Mesothelial cell of epicardium (in vitro differentiated cells): ENCODE measurements at places on chromosomes 6 and 20.
A peak's percentile ranks its signal among the peaks of the same experiment; 100 is the strongest.

DNA sequence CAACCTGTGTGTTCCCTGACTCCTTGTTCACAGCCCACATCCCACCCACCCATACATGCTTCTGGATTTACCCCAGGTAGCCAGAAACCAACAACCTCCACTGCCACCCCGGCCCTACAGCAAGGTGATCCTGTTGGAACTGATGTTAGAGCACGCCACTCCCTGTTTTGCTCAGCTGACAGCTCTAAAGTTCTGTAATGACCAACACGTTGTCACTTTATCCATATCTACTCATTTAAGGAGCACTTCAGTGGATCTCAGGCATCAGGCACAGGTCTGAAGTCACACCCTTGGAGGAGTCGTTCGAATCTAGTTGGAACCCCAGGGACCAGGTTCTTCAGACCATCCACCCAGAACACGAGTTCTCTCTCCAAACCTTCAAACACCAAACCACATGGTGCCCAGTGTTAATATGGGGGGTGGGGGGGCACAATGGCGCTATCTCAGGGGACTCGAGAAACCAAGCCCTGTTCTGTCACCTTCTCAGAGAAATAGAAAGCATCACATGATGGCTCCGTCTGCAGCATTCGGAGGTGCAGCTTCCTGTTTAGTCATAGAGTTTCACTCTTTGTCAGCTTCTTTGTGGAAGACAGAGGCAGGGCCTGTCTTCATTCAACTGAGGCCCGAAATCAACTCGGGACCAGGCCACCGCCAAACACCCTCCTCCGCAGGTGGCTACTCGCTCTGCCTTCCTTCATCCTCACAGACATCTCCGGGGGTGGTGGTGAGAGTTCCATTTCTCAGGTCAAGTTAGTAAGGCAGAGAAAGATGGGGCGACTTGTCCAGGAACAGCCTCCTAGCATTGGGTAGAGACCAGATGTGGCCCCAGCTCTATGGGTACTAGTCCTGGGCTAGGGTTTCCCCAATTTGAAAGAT is 142.2 kb downstream of the NFATC2 start:
- H3K27ac ChIP-seq, result no peak overlapping the region
- no peaks in the 10 kb centered on the region for H3K27me3 ChIP-seq
- H3K4me1 ChIP-seq, result peaks cover 12% of the 10 kb centered on the region
- DNase-seq, result no peak

DNA sequence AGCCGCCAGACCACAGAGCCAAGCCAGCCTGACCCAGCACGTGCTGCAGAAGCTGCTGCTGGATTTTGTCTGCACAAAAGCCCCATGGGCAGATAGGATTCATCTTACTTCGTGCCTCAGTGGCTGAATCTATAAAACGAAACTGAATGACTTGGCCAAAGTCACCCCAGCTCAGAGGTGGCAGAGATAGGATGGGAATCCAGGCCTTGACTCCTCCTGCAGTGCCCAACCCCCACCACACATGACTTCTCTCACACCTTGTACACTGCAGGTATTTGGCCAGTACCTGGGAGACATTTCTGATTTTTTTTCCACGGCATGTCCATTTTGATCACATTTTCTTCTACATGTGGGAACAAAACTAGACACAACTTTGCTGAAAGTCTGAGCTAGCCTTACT is 182.1 kb downstream of the ANKRD60 start:
- H3K27me3 ChIP-seq, result peaks cover 29% of the 10 kb centered on the region
- DNase-seq, result no peak
- no peak overlapping the region for H3K27ac ChIP-seq

DNA sequence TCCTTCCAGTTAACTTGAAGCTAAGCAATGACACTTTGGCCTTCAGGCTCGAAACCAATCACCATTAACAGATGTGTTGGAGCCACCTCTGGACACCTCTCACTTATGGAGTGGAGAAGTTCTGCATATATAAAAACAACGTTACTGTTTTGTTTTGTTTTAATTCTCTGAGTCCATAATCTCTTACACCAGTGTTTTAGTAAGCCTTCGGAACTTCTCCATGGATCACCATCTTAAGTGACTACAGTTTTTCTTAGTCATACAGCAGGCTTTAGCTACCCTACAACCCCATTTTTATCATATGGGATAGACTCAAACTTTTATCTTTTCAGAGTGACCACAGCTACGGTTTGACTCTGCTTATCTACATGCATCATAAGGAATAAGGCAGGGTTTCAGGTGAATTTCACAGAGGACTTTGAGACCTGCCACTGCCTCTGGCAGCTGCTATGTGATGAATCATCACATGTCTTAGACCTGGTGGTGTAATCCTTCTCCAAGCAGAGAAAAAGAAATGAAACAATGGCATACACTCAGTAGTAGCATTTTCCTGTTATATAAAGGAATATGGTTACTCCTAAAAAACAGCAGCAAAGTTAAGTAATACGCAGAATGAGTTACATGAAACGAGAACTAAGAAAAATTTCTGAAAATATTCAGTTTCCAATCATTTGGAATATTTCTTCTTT is 5.5 kb upstream of the HDDC2 start:
- H3K4me1 ChIP-seq, result peaks cover 30% of the 10 kb centered on the region
- peaks cover 2% of the 10 kb centered on the region for H3K36me3 ChIP-seq
- DNase-seq, result no peak
- no peak overlapping the region for H3K27ac ChIP-seq

DNA sequence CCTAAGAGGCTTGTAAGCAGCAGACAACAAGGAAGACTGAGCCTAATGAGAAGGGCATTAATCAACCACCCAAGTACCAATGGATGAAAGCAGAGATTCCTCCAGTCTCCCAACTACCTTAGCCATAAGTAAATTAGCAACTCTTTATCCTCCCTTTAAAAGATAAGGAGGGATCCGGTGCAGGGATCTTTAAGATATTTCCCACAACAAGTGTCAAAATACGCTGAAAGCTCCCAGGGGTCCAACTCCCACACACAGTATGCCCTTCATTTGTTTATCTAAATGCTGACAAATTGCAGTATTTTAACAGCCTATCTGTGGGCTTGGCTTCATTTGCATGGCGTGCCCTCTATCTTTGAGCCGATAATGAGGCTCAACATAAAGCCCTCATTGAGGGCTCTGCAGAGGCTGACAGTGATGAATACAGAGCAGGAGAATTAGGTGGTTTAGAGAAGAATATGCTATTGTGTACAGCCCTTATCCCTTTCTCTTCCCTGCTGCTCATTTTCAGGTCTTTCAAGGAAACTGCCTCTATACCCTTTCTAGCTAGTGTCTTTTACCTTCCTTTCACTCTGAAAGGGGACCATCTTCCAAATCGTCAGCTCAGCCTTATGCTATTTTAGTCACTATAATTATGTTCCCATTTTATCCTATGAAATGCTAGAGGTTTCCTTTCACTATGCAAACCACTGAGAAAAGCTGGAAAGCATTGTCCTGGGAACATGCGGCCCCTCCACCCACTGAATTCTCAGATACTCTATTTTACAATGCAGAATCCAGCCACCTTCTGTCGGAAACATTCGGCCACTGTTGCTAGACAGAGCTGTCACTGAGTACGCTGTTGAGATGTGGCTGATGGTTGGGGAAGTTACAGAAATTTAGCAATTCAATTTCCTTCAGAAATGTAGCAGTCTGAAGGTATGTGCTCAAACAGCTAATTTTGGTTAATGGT is 575.2 kb upstream of the JAG1 start:
- H3K36me3 ChIP-seq, result no peaks in the 10 kb centered on the region
- H3K4me3 ChIP-seq, result no peak overlapping the region
- H3K27ac ChIP-seq, result no peak overlapping the region
- no peak for DNase-seq
- peaks cover 19% of the 10 kb centered on the region for H3K4me1 ChIP-seq

- H3K36me3 ChIP-seq, result peaks cover 1% of the 10 kb centered on the region
- peaks cover 34% of the 10 kb centered on the region for H3K4me1 ChIP-seq
- no peaks in the 10 kb centered on the region for H3K27me3 ChIP-seq
- DNase-seq, result peak; percentile 72
- peak overlapping the region; percentile 75 for H3K4me3 ChIP-seq
- H3K27ac ChIP-seq, result no peak overlapping the region
These were observed 1.5 kb upstream of the GGT7 start for GRCh38 chr20:34874094-34874654.

GRCh38 chr6:18352842-18353241 is 34.3 kb upstream of the RNF144B start:
- H3K27me3 ChIP-seq, result no peaks in the 10 kb centered on the region
- DNase-seq, result no peak
- peaks cover 20% of the 10 kb centered on the region for H3K4me1 ChIP-seq
